ENCODE measurements at places on chromosomes 5 and 9.

DNA sequence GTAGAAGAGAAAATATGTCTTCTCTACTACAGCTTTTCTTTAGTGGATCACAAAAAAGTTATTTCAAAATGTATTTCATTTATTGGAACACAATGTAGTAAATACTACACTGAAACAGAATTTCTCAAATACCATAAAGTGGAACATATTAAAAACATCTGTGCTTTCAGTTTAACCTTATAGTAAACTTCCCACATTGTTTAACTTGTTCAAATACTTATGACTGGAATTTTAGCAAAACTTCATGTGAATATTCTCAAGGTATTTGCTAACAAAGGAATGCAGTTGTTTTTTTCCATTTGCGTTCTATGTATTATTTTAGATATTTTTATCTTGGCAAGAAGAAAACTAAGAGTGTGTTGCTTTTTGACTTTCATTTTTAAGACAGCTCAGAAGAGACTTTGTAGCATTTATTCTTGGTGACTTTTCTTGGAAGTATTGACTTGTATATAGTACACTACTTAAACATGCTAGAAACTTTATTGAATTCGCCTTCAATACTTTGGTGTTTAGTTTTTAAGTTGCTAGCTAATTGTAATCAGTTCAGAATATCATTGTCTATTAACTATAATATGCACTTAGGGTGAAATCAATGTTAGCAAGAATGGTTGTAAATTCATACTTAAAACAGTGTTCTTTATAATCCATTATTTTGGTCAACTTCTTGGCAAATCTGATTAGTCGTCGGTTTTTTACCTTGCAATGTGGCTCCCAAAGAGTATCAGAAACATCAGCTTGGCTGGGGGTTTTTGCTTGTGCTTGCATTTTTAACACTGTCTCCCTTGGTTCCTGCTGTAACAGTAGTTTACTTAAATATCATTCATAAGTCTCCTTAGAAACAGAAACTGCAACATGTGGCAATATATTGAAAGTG, 5.0 kb upstream of the RHOBTB3 start:
- no peak overlapping the region for H3K4me3 ChIP-seq
- no peaks in the 10 kb centered on the region for H3K36me3 ChIP-seq
- H3K27me3 ChIP-seq: no peaks in the 10 kb centered on the region
- H3K27ac ChIP-seq: no peak overlapping the region
- DNase-seq: no peak
- no peaks in the 10 kb centered on the region for H3K4me1 ChIP-seq

GRCh38 chr9:72144756-72145492, 4.3 kb upstream of the GDA start:
- peaks cover 6% of the 10 kb centered on the region for H3K4me1 ChIP-seq
- peaks cover 13% of the 10 kb centered on the region for H3K27me3 ChIP-seq
- H3K27ac ChIP-seq: no peak overlapping the region
- no peak for DNase-seq
- no peak overlapping the region for H3K4me3 ChIP-seq
- no peaks in the 10 kb centered on the region for H3K36me3 ChIP-seq

DNA sequence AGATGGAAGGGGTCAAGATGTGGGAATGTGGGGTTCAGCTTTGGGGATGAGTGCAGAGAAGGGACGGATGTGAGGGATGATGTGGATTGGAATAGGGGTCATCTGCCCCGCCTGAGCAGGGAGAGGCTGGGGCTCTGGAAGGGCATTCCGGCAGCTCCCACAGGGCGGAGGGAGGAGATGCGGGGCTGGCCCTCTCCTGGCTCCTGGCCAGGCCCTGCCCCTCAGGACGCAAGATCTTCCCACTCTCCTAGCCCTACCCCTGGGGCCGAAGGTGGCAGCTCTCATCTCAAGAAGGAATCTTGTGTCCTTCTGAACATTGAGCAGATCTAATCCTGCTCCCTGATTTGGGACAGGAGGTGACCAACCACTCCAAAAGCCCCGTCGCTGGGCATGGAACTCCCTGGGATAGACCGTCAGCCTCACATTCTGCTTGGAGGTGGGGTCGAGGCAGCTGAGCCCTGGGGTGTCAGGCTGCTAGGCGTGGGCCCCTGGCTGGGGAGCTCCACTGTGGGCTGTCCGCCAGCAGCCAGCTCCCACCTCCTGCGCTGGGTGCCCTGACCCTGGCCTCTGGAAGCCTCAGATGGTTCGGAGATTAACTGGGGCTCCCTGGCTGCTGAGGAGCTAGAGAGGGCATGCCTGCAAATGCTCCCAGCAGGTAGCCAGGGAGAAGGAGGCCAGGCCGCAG, 125.2 kb downstream of the ZNF354C start:
- no peaks in the 10 kb centered on the region for H3K27me3 ChIP-seq
- no peak for DNase-seq
- H3K4me1 ChIP-seq: peaks cover 38% of the 10 kb centered on the region
- peaks cover 5% of the 10 kb centered on the region for H3K36me3 ChIP-seq
- H3K4me3 ChIP-seq: no peak overlapping the region

- H3K4me1 ChIP-seq: no peaks in the 10 kb centered on the region
- no peak for DNase-seq
- H3K27ac ChIP-seq: no peak overlapping the region
- H3K27me3 ChIP-seq: no peaks in the 10 kb centered on the region
- no peaks in the 10 kb centered on the region for H3K36me3 ChIP-seq
These were observed 77.6 kb upstream of the ADRB2 start for GRCh38 chr5:148748702-148749392.

- H3K4me3 ChIP-seq: no peak overlapping the region
- peaks cover 33% of the 10 kb centered on the region for H3K4me1 ChIP-seq
- H3K36me3 ChIP-seq: no peaks in the 10 kb centered on the region
- DNase-seq: no peak
- no peak overlapping the region for H3K27ac ChIP-seq
- H3K27me3 ChIP-seq: no peaks in the 10 kb centered on the region
These were observed 179.8 kb downstream of the OLFM1 start for GRCh38 chr9:135267191-135267809.

GRCh38 chr5:31107091-31107518, 86.4 kb upstream of the CDH6 start:
- no peaks in the 10 kb centered on the region for H3K36me3 ChIP-seq
- no peaks in the 10 kb centered on the region for H3K27me3 ChIP-seq
- H3K4me1 ChIP-seq: no peaks in the 10 kb centered on the region

- no peaks in the 10 kb centered on the region for H3K36me3 ChIP-seq
- H3K4me1 ChIP-seq: no peaks in the 10 kb centered on the region
- no peak overlapping the region for H3K27ac ChIP-seq
- H3K4me3 ChIP-seq: no peak overlapping the region
- no peaks in the 10 kb centered on the region for H3K27me3 ChIP-seq
These were observed 147.2 kb downstream of the TMEM38B start for GRCh38 chr9:105841562-105841961.

DNA sequence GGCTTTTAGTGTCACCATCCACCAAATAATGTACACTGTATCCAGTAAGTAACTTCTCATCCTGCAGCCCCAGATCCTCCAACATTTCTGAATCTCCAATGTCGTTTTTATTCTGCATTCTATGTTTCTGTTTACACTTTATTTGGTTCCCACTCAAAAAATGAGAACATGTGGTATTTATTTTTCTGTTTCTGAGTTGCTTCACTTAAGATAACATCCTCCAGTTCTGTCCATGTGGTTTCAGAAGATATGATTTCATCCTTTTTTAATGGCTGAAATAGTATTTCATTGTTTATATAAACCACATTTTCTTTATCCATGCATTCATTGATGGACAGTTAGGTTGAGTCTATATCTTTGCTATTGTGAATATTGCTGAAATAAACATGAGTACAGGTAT, 677.3 kb upstream of the FTMT start:
- no peaks in the 10 kb centered on the region for H3K4me1 ChIP-seq
- no peak overlapping the region for H3K27ac ChIP-seq
- H3K4me3 ChIP-seq: no peak overlapping the region
- H3K27me3 ChIP-seq: no peaks in the 10 kb centered on the region
- no peaks in the 10 kb centered on the region for H3K36me3 ChIP-seq

GRCh38 chr9:135887585-135888050, 19.7 kb downstream of the CAMSAP1 start:
- H3K4me1 ChIP-seq: peaks cover 77% of the 10 kb centered on the region
- H3K4me3 ChIP-seq: no peak overlapping the region
- H3K27ac ChIP-seq: no peak overlapping the region
- H3K27me3 ChIP-seq: no peaks in the 10 kb centered on the region

DNA sequence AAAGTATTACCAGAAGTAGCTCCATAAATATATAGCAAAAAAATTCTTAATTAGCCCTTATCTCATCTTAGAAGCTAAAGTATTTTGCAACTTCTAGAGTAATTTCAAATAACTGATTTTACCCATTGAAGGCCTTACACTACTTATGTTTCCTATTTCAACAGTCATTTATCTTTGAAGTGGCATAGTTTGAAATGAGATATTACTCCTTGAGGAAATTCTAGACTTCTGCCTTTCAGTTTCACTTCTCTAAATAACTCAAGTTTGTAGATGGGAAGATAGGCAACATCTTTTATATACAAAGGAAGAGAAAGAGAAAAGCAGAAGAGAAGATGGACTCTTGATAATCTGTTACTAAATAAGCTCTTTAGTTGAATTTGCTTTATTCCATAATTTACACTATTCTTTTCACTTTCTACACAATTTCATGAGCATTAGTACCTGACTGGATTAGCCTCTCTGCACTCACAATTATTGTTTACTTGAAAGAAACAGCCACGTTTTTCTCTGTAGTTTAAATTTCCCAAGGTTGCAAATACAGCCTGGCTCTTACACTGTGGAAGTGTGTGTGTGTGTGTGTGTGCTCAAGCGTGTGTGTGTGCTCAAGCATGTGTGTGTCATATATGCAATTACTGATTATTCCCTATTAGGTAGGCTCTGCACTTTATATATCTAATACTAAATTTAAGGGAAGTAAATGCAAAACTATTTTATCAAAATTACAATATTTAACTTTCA, 60.6 kb upstream of the EMB start:
- no peaks in the 10 kb centered on the region for H3K4me1 ChIP-seq
- H3K27ac ChIP-seq: no peak overlapping the region
- no peaks in the 10 kb centered on the region for H3K36me3 ChIP-seq
- no peak for DNase-seq

DNA sequence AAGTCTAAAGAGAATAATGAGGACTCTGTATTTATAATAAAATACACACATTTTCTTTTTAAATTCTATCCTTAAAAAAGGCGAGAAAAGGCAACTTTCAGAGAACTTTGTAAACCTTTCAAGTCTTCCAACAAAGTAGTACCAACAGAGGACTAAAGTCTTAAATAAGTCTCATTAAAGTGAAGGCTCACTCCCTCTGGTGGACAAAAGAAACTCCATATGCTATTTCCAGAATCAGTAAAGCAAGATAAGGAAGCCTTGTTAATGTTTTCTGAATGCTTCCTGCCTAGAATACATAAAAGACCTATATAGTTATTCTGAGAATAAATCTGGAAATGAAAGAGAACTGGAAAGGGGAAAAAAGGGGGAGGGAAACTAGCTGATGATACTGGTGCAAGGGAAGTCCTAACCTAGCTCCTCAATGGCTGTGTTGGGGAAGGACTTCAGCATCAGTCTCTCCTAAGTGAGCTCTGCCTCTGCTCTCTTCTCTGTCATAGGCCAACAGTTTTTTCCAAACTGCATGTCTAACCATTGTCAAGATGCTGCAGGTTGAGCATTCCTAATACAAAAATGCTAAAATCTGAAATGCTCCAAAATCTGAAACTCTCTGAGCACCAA, 7.2 kb downstream of the HMGCS1 start:
- no peak overlapping the region for H3K4me3 ChIP-seq
- peaks cover 13% of the 10 kb centered on the region for H3K4me1 ChIP-seq
- no peak overlapping the region for H3K27ac ChIP-seq
- H3K27me3 ChIP-seq: no peaks in the 10 kb centered on the region

DNA sequence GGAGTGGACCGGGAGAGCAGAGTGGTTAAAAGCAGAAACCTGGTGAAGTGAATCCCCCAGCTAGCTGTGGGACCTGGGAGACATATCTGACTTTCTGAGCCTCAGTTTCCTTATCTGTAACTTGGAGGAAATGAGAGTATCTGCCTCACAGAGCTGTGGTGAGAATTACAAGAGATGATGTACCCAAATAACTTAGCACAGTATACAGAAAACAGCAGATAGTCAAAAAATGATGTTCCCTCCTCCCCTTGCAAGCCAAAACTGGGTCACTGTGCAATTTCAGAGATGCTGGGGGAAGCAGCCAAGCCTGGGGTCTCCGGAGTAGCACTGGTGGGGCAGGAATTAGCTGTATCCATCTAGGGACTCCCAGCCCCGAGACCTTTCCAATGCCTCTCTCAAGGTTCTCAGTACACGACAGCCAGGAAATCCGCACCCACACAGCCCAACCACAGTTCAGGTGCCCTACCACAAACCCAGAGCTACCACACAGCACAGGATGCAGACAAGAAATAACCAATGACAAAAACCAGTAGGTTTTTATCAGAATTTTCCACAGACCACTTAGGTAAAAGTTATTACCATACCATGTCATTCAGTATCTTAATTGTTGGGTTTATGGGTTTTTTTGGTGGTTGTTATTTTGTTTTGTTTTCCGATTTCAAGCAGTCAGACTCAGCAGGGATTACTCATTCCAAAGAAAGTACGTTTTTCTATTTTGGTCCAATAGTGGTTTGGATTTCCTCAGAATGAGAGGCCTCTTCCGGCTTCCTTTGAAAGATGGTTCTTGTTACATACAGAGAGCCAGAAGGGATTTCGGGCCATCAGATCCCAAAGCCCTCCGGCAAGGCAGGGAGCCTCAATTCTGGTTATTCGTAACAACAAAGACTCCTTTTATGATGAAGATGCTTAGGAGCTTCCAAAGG, 4.9 kb upstream of the HRH2 start:
- peaks cover 3% of the 10 kb centered on the region for H3K27me3 ChIP-seq
- H3K36me3 ChIP-seq: no peaks in the 10 kb centered on the region
- H3K4me1 ChIP-seq: peaks cover 5% of the 10 kb centered on the region
- DNase-seq: no peak
- no peak overlapping the region for H3K4me3 ChIP-seq
- no peak overlapping the region for H3K27ac ChIP-seq

- no peaks in the 10 kb centered on the region for H3K36me3 ChIP-seq
- no peaks in the 10 kb centered on the region for H3K27me3 ChIP-seq
- no peaks in the 10 kb centered on the region for H3K4me1 ChIP-seq
- H3K4me3 ChIP-seq: no peak overlapping the region
- H3K27ac ChIP-seq: no peak overlapping the region
These were observed 808.9 kb downstream of the CDH12 start for GRCh38 chr5:22044229-22044628.

DNA sequence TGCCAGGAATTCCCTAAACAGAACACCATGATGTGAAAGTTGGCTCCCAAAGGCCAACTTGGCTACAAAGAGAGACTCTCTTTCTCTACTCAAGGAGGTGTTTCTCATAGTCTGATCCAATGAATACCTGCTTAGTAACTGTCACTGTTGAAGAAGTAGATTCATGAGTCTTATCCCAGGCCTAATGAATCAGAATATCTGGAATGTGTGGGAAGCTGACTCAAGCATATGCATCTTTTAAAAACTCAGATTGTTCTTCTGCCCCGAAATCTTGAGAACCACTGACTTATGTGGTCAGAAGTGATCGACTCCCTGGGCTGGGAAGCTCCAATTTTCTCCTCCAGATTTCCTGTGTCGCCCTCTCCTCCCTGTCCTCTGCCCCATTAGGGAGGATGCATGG, 345.6 kb downstream of the PLK2 start:
- H3K36me3 ChIP-seq: no peaks in the 10 kb centered on the region
- H3K27ac ChIP-seq: no peak overlapping the region
- no peaks in the 10 kb centered on the region for H3K4me1 ChIP-seq
- no peak for DNase-seq
- H3K4me3 ChIP-seq: no peak overlapping the region

- H3K4me3 ChIP-seq: no peak overlapping the region
- H3K27me3 ChIP-seq: no peaks in the 10 kb centered on the region
- no peaks in the 10 kb centered on the region for H3K4me1 ChIP-seq
These were observed 509.8 kb downstream of the CCDC171 start for GRCh38 chr9:16062542-16063240.
